ENCODE measurements at places on chromosomes 5 and 9.

DNA sequence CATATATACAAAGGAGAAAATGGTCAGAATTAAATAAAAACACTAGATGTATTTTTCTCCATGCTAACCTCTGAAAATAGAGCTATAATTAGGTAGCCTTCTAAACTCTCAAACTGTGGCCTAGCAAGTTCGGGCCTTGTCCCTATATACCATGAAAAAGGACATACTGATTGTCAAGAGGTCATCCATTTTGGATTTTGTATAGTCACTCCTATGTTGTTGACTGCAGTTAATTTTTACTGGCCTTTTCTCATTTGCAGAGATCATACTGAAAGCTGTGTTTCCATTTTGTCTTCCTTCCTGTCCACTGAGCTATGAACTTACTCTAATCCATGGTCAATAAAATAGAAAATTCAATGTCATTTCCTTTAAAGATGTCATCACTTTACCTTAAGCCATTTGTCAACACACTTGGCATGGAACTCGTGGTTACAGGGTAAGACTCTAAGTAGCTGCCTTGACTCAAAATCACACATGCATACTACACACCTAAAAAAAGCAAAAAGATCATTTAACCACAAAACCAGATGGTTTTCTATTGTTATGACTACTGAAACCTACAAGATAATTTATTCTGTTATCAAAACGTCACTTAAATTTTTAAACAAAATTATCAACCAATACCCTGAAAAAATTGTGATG, 58.0 kb downstream of the RNF38 start:
- no peaks in the 10 kb centered on the region for H3K27me3 ChIP-seq
- no peaks in the 10 kb centered on the region for H3K4me1 ChIP-seq
- no peak overlapping the region for H3K4me3 ChIP-seq
- H3K36me3 ChIP-seq, result no peaks in the 10 kb centered on the region
- no peak overlapping the region for H3K27ac ChIP-seq

DNA sequence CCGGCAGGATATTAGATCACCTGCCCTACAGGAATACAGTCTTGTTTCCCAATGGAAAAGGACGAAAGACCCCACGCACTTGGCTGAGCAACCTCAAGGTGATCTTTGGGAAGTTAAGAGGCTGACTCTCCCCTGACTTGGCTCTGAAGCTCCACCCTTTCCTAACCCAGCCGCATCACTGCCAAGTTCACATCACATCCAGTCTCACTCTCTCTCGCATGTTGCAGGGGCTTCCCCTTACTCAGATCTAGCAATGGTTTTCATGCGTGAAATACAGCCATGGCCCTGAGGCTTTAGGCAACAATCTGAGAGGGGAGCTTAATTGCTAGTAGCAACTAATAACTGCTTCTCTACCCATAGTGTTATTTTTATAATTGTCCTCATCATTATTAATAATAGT, 211.6 kb downstream of the DOCK8 start:
- H3K4me1 ChIP-seq, result no peaks in the 10 kb centered on the region
- no peak for DNase-seq
- H3K4me3 ChIP-seq, result no peak overlapping the region

DNA sequence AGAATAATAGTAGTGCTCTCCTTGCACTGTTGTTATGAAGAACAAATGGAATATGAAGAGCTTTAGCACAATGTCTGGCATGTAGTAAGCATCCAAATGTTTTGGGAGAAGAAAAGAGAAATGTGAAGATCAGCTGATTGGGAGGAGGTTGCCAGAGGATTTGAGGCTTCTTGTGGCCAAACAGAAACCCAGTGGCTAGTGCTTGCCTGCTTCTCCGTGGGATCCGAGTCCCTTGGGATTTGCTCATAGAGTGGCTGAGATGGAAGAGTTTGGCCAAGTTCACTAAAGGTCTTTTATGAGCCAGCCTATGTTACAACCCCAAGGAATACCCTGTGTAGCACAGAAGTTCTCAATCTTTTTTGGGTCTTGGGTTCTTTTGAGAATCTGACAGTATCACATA, 86.0 kb downstream of the ANGPTL2 start:
- no peak overlapping the region for H3K27ac ChIP-seq
- no peaks in the 10 kb centered on the region for H3K36me3 ChIP-seq
- no peaks in the 10 kb centered on the region for H3K4me1 ChIP-seq
- H3K27me3 ChIP-seq, result no peaks in the 10 kb centered on the region
- H3K4me3 ChIP-seq, result no peak overlapping the region

DNA sequence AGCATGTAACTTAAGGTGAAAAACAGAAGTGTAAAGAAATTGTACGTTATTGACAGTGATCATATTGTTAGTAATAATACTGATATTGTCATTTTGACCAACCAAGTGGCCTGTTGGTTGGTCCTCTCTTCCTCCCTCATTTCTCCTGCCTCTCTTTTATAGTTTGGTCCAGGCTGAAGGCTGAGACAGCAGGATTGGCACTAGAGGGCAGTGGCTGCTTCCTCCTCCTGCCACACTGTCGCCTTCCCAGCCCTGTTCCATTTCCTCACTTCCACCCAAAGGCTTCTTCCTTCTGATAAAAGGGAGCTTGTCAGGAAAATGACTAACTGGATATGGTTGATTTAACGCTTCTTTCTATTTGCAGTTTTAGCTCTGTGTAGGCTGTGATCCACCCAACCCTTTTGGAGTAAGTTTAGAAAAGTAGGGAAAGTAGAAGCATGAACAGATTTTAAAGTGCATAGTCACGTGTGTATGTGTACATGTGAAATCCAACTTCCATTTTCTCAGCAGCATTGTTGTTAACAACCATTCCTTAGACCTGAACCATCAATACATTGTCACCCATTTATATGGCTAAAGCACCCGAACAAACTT, 35.6 kb downstream of the PTCD2 start:
- H3K36me3 ChIP-seq, result no peaks in the 10 kb centered on the region
- no peaks in the 10 kb centered on the region for H3K4me1 ChIP-seq
- no peak overlapping the region for H3K27ac ChIP-seq
- H3K4me3 ChIP-seq, result no peak overlapping the region
- H3K27me3 ChIP-seq, result no peaks in the 10 kb centered on the region
- no peak for DNase-seq

- H3K4me1 ChIP-seq, result no peaks in the 10 kb centered on the region
- no peak overlapping the region for H3K4me3 ChIP-seq
- no peaks in the 10 kb centered on the region for H3K27me3 ChIP-seq
- no peaks in the 10 kb centered on the region for H3K36me3 ChIP-seq
- H3K27ac ChIP-seq, result no peak overlapping the region
Measured at GRCh38 chr5:123743990-123744583, 232.1 kb downstream of the CSNK1G3 start.

DNA sequence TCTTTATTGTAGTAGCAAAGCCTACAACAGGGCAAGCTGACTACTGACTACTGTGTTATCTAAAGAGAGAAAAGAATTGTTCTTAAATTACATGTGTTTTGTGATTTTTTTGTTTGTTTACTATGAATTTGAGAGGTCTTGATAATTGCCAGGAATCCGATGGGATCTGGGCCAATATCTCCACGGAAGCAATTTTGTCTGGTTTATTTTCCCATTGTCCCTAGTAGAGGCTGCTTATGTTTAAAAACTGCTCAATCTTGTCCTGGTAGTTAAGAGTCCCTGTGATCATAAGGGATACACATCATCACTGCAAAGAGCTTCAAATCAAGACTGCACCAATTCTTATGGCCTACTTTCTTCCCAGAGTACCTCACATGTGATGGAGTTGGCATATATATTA, 94.4 kb downstream of the GLDC start:
- no peak overlapping the region for H3K4me3 ChIP-seq
- DNase-seq, result no peak
- H3K4me1 ChIP-seq, result no peaks in the 10 kb centered on the region
- H3K27ac ChIP-seq, result no peak overlapping the region
- no peaks in the 10 kb centered on the region for H3K27me3 ChIP-seq
- no peaks in the 10 kb centered on the region for H3K36me3 ChIP-seq

- no peaks in the 10 kb centered on the region for H3K27me3 ChIP-seq
- DNase-seq, result no peak
- no peaks in the 10 kb centered on the region for H3K36me3 ChIP-seq
- H3K4me1 ChIP-seq, result no peaks in the 10 kb centered on the region
Measured at GRCh38 chr5:157451806-157452205, 8.2 kb upstream of the NIPAL4 start.

DNA sequence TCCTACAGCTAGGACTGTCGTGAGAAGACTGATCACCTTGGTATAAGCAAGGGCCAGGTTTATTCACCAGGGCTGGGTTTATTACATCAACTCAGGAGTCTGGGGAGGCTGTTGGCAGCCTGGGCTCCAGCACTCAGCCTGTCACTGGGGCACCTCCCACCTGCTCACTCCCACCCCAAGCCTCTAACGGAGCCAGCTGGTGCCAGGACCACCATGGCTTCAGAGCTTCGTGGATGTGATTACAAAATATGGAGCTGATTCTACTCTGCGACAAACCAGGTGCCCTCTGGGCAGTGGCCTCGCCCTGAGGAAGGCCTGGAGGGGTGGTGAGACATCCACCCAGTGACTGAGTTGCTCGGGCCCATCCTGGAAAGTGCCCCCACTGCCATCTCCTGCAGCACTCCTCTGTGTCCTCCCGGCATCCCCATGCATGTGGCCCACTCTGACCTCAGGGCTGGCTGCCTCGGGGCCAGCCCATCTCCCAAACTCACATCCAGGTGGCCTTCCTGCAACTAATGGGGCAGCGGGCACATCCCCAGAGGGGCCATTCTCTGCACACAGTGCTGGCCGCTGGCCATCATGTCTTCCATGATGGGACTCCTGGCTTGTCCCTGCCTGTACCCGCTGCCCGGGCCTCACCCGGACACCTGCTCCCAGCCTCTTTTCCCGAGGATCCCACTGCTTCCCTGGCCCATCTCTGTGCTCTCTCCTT, 49.6 kb downstream of the SECISBP2 start:
- no peak overlapping the region for H3K4me3 ChIP-seq
- no peaks in the 10 kb centered on the region for H3K4me1 ChIP-seq
- no peaks in the 10 kb centered on the region for H3K27me3 ChIP-seq
- no peak overlapping the region for H3K27ac ChIP-seq
- no peaks in the 10 kb centered on the region for H3K36me3 ChIP-seq

- H3K27ac ChIP-seq, result no peak overlapping the region
- H3K4me3 ChIP-seq, result no peak overlapping the region
- H3K4me1 ChIP-seq, result no peaks in the 10 kb centered on the region
Measured at GRCh38 chr5:104539618-104540350, 977.2 kb upstream of the NUDT12 start.

DNA sequence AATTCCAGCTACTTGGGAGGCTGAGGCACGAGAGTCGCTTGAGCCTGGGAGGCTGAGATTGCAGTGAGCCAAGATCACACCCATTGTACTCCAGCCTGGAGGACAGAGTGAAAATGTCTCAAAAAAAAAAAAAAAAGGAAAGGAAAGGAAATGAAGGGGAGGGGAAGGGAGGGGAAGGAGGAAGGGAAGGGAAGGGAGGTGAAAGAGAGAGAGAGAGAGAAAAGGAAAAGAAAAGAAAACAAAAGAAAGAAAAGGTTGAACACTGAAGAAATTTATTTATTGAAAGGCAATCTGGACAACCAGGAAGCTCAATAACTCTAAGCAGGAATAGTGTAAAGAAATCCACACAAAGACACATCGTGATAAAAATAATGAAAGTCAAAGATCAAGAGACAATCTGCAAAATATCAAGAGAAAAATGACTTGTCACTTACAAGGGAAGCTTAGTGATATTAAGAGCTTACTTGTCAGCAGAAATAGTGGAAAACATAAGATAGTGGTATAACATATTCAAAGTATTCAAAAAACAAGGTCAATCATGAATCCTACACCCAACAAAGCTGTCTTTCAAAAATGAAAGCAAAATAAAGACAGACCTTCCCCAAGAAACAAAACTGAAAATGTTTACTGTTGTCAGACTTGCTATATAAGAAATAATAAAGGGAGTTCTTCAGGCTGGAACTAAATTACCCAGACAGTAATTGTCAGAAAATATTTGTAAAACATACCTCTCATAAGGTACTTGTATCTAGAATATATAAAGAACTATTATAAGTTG, 10.9 kb upstream of the RIMOC1 start:
- no peak overlapping the region for H3K4me3 ChIP-seq
- DNase-seq, result no peak
- no peak overlapping the region for H3K27ac ChIP-seq
- H3K4me1 ChIP-seq, result no peaks in the 10 kb centered on the region

- no peak overlapping the region for H3K4me3 ChIP-seq
- no peaks in the 10 kb centered on the region for H3K36me3 ChIP-seq
Measured at GRCh38 chr5:179755022-179755421, 22.4 kb downstream of the MAML1 start.

GRCh38 chr9:7844242-7844641, 44.7 kb upstream of the DMAC1 start:
- no peak for DNase-seq
- no peaks in the 10 kb centered on the region for H3K27me3 ChIP-seq
- no peak overlapping the region for H3K27ac ChIP-seq
- H3K4me3 ChIP-seq, result no peak overlapping the region

GRCh38 chr9:113828221-113828620, 47.9 kb upstream of the ZNF618 start:
- no peak overlapping the region for H3K4me3 ChIP-seq
- DNase-seq, result no peak
- H3K27me3 ChIP-seq, result no peaks in the 10 kb centered on the region
- no peaks in the 10 kb centered on the region for H3K4me1 ChIP-seq

- no peak overlapping the region for H3K4me3 ChIP-seq
- DNase-seq, result no peak
- H3K36me3 ChIP-seq, result no peaks in the 10 kb centered on the region
- no peaks in the 10 kb centered on the region for H3K4me1 ChIP-seq
Measured at GRCh38 chr5:95009812-95010211, 275.1 kb downstream of the MCTP1 start.

GRCh38 chr9:76370396-76371023, 23.7 kb downstream of the RFK start:
- H3K4me3 ChIP-seq, result no peak overlapping the region
- no peak for DNase-seq
- no peaks in the 10 kb centered on the region for H3K36me3 ChIP-seq
- H3K27me3 ChIP-seq, result no peaks in the 10 kb centered on the region
